ENCODE measurements at places on chromosomes 6 and 20.

GRCh38 chr20:36408219-36408618 lies 102.1 kb downstream of the DLGAP4 start:
- DNase-seq: no peak

- no peak for DNase-seq
These were observed 18.9 kb downstream of the ZNF831 start for GRCh38 chr20:59182401-59183044.

- no peak for DNase-seq
These were observed 35.4 kb downstream of the SLC16A10 start for GRCh38 chr6:111122458-111123286.

GRCh38 chr6:117384659-117385058 lies 41.1 kb downstream of the ROS1 start:
- no peak for DNase-seq

- DNase-seq: no peak
These were observed 117.6 kb downstream of the MRPL14 start for GRCh38 chr6:44009425-44010321.

- DNase-seq: no peak
These were observed 474.8 kb upstream of the ID4 start for GRCh38 chr6:19362396-19362795.

- no peak for DNase-seq
These were observed 44.1 kb upstream of the SLC22A1 start for GRCh38 chr6:160077526-160077925.
